Body of pancreas (tissue), 4 donors: ENCODE measurements at places on chromosomes 4 and X. TPM values are rescaled to one million over a fixed set of nuclear protein-coding genes. Genes with fewer than 3 reads are reported as not detected.

- H3K27ac ChIP-seq = no peak overlapping the region
- H3K4me1 ChIP-seq = peaks cover 12% of the 10 kb centered on the region
- H3K27me3 ChIP-seq = no peaks in the 10 kb centered on the region
- DNase-seq = peak; percentile 60
Observed at GRCh38 chr4:126071346-126072333, 756.9 kb downstream of the FAT4 start.

- DNase-seq = no peak
- H3K36me3 ChIP-seq = peaks cover 2% of the 10 kb centered on the region
- no peak overlapping the region for H3K4me3 ChIP-seq
- H3K4me1 ChIP-seq = peaks cover 29% of the 10 kb centered on the region
- no peak overlapping the region for H3K27ac ChIP-seq
Observed at GRCh38 chr4:184643731-184644130, 5.5 kb downstream of the CASP3 start.

DNA sequence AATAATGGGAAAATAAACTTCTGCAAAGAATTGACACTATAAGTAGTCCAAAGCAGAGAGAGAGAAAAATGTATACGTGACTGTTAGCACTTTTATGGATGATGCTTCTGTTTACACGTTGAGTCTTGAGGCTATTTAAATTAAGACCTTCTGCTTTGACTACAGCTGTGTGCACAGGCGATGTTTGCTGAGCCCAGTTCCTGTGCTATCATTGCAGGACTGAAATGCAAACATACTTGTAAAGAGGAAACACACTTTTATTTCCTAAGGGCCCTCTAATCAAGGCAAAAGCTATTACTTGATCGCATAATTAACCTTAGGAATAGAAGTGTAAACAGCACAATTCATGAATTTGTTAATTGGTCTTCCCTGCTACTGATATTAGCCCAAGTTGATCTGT lies 226.9 kb downstream of the FBXW7 start:
- H3K4me1 ChIP-seq = no peaks in the 10 kb centered on the region
- H3K27me3 ChIP-seq = no peaks in the 10 kb centered on the region
- no peak overlapping the region for H3K4me3 ChIP-seq

GRCh38 chr4:68951078-68951805 lies at the start of gene UGT2A3:
UGT2A3 (minus strand) TSS chr4:68951804; CDS start chr4:68951760, 44 bp downstream.
- H3K27ac ChIP-seq = peak within 1 kb of the TSS; percentile 83
- DNase-seq = peak; percentile 84
- peaks cover 31% of the 10 kb centered on the region for H3K4me1 ChIP-seq
- H3K4me3 ChIP-seq = peak within 1 kb of the TSS; percentile 11
- no peaks in the 10 kb centered on the region for H3K27me3 ChIP-seq

Gene LPAR4
- 3.0 TPM for total RNA-seq

DNA sequence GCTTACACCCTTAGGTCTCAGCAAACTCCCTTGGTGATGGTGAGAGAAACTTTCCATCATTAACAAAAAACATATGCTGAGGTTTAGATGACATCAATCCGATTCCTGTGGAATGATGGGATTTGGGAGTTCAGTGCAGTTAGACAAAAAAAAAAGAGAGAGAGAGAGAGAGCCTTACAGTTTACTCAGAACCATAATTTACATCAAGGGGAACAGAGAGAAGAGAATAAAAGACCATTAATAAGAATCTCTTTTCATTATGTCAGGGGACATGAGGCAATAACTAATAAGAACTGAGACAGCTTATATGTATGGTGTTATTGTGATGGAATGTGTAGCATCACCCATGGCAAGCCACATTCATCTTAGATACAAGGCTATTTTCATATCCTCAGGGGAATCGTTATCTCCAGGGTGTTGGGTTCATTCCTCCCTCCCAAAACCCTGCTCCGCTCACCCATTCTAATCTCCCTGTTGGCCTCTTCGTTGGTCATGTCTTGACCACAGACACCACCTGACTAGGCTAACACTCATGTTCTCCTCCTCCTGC lies 175.7 kb upstream of the MXRA5 start:
- no peak overlapping the region for H3K4me3 ChIP-seq
- H3K27ac ChIP-seq = no peak overlapping the region
- DNase-seq = no peak
- no peaks in the 10 kb centered on the region for H3K36me3 ChIP-seq

- no peak overlapping the region for H3K27ac ChIP-seq
- no peaks in the 10 kb centered on the region for H3K36me3 ChIP-seq
- H3K27me3 ChIP-seq = no peaks in the 10 kb centered on the region
- H3K4me3 ChIP-seq = no peak overlapping the region
- H3K4me1 ChIP-seq = no peaks in the 10 kb centered on the region
Observed at GRCh38 chr4:132934911-132935310, 214.2 kb upstream of the PCDH10 start.

GRCh38 chr4:147103403-147103946 lies 157.8 kb upstream of the TTC29 start:
- H3K36me3 ChIP-seq = no peaks in the 10 kb centered on the region
- no peaks in the 10 kb centered on the region for H3K27me3 ChIP-seq
- H3K4me1 ChIP-seq = no peaks in the 10 kb centered on the region
- no peak for DNase-seq
